ENCODE measurements at places on chromosomes 3 and 15.

- no peak for DNase-seq
These were observed 7.5 kb downstream of the IDH3A start for GRCh38 chr15:78156653-78157052.

DNA sequence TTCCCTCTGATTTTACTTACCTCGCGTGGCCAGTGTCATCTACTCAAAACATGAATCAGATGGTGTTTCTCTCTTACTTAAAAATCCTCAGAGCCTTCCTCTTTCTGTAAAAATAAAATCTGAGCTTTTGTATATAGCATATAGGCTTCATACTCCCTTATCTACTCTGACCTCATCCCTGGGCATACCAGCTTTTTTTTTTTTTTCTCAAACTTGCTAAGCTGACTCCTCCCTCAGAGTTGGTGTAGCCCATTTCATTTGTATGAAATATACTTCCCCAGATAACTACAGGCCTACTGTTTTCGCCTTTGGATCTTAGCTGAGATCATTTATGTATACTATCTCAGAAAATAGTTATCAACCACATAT is 648.9 kb upstream of the ALCAM start:
- no peak for DNase-seq

DNA sequence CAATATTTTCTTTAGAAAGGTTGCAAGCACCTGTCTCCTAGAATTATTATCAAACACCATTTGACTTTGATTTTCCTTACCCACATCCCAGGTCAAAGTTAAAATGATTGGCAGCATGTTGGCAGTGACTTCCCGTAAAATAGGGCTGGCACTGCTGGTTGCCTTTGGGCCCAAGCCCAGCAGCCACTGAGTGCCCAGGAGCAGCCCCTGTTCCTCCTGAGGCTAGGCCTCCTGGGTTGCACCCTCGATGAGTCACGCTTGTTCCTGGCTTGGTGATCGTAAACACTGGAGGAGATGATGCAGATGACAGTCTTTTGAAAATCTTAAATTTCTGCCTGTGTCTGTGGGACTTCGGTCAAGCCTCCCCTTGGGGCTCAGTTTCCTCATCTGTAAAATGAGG is 290.0 kb downstream of the TLE3 start:
- DNase-seq: no peak

DNA sequence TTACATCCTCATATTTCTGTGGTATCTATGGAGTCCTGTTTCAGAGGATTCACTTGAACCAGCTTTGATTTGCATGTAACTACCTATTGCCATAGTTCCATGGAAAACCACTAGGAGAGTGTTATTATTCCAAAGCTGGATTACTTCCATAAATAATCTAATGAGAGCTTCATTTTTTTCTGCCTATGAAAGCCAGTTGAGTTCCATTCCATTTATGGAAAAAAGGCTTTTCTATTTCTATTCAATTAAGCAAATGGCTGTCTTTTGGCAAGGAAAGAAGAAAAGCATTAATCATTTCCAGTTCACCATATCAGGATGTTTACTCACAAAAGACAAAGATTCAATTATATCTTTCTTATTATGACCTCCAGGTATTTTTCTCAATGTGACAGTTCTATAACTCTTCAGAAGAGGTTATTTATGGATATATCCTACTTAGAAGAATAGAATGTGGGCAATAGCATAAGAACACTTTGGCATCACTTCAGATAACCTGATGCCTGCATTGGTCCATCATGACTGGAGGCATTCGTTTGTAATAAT is 259.9 kb upstream of the ZPLD1 start:
- no peak for DNase-seq

GRCh38 chr15:57945616-57946015 is 119.9 kb downstream of the ALDH1A2 start:
- no peak for DNase-seq

DNA sequence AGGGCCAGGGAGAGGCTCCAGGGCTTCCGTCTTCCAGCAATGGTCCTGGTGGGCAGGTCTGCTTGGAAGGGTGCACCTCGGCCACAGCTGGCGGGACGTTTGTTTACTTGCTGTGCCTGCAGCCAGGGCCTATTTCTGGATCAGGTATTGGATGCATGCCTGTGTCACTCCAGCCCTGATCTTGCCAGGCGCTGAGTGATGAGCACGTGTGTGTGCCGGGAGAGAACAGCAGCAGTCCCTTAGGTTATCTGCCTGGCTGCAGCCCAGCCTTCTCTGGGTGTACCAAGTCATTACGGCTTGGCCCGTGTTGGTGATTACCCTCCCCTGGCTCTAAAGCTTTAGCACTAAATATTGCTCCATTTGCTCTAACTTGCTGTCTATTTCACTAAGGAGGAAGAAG is 14.9 kb downstream of the CCDC32 start:
- DNase-seq: no peak

GRCh38 chr15:89550427-89550826 is 24.8 kb upstream of the TICRR start:
- no peak for DNase-seq

- no peak for DNase-seq
These were observed 10.0 kb downstream of the TMEM62 start for GRCh38 chr15:43143203-43143941.

DNA sequence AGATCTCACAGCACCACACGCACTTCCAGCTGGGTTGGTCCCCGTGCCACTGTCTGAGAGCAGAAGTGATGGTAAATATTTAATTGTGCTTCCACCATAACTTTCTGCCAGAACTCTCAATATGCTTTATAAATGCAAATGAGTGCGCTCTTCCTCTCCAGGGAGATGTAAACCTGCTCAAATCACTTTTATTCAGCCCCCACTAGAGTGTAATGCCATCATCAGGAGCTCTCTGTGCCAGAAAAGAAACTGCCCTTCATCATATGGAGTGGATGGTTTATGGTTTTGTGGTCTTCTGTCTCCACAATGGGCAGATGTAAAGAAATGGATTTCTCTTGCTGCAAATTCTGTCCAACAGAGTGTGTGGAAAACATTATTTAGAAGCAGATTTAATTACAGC is 127.0 kb downstream of the EPHB1 start:
- DNase-seq: peak; percentile 32

GRCh38 chr3:23991683-23992628 is 46.9 kb downstream of the NR1D2 start:
- peak; percentile 70 for DNase-seq

GRCh38 chr3:168616915-168617314 is 521.2 kb upstream of the GOLIM4 start:
- DNase-seq: no peak

DNA sequence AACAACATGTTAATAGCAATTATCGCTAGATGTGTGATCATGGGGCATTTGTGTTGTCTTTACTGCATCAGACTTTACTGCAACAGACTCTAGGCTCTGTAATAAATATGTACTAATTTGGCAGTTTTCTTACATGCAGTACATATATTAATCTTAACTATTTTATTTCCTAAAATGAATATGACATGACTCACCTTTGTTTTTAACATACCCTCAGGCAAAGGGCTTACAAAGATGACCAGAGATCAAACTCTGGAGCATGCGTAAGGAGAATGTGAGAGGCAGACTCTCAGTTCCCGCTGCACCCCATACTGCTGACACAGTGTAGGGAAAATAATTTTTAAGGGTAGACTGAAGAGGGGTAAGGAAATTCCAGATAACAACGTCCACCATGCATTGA is 7.2 kb upstream of the FAM174B start:
- DNase-seq: no peak

DNA sequence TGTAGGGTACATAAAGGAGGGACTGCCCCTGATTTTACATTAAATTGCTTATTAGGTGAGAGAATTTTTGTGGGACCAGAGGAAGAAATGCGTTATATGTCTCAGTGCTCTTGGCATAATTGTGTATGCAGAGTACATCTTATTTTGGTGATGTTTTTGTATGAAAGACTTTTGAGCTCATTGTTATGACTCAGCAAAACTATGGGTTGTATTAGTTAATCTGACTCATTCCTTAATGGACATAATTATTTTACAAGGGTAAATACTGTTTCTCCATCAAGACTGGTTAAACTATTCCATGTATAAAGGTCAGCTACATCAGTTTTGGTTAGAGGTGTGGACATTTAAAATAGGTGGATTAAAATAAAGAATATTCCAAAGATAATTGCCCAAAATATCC is 156.8 kb downstream of the ALCAM start:
- no peak for DNase-seq

- no peak for DNase-seq
These were observed 2.0 kb downstream of the LYSMD2 start for GRCh38 chr15:51735228-51736010.

GRCh38 chr15:52326756-52327155 is 31.2 kb upstream of the MYO5C start:
- DNase-seq: no peak

GRCh38 chr3:181330821-181331563 is 341.5 kb upstream of the DNAJC19 start:
- no peak for DNase-seq

GRCh38 chr3:98766924-98767323 is 3.8 kb downstream of the ST3GAL6 start:
- DNase-seq: no peak

DNA sequence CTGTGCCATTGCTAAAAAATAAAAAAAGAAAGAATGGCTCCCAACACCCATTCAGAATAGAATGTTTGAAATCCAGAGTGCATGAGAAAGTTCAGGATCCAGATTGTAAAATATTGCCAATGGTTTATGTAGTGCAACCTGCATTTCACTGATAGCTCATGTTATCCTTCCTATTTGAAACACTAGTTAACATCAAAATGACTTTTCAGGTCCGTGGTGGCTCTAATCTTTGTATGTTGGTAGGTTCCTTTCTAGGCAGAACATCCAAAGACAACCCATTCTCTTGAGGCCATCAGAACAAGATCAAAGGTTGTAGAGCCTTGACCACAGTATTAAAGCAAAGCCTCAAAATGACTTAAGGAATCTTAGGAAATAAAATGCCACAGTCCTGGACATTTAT is 51.0 kb downstream of the PLCL2 start:
- DNase-seq: no peak

DNA sequence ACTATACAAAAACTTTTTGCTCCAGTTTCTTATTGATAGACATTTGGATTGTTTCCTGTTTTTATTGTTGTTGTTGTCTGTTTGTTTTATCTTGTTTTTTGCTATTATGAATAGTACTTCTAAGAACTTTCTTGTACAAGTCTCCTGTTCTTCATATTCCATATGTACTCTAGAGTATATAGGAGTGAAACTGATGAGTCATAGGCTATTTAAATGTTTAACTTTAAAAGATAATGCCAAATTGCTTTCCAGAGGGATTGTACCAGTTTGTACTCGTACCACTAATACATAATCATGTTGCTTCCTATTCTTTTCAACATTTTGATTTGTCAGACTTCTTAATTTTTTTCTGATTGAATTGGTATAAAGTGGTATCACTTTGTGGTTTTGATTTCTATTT is 19.6 kb downstream of the LRRC49 start:
- DNase-seq: no peak

DNA sequence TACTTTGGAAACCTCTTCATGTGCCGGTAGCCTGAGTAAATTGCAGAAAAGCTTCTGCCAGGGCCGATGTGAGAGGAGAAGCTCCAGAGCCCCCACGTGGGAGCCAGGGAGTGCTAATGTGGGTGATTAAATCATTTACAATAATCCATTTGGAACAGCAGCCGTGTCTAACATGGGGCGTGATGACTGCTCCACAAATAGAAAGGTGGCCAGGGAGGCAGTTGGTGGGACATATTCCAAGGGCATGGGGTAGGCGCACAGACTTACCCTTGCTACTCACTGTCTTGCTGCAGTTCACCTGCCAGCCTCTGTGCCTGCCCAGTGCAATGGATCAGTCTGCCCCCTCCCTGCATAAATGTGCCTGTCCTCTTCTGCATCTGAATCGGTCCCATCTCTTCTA is 39.3 kb upstream of the INSYN1 start:
- DNase-seq: no peak

GRCh38 chr15:51849860-51850259 is 20.4 kb downstream of the TMOD3 start:
- DNase-seq: no peak

DNA sequence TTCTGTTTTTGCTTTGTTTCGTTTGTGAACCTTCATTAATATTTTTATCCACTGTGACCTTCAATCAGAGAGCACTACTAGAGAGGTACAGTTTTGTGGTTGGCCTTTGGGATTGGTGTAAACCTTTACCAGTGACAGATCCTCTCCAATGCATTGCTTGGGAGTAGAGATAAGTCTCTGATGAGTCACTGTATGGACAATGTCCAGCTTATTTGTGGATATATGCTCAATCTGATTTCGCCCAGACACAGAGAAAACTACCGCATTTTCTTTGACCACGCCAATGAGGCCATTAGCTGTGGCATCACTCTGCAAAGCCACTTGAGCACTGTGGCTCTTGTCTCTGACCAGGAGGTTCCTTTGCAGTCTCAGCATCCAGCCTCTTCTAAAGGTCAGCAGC is 964.7 kb downstream of the TUSC7 start:
- DNase-seq: no peak

- no peak for DNase-seq
These were observed 10.6 kb downstream of the MELTF start for GRCh38 chr3:197019021-197019420.

DNA sequence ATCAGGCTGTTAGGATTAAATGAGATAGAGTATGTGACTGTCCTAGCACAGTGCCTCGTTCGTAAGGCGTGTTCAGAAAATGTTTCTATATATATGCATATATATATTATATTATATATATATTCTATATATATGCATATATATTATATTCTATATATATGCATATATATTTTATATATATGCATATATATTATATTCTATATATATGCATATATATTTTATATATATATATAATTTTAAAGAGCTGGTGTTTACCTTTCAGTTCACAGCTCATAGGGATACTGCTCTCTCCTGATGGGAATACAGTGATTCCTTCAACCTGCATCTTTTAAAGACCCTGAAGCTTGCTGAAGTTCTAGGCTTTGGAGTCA is 702 bp downstream of the NDUFB4 start:
- no peak for DNase-seq

GRCh38 chr3:140347151-140347550 is 330.7 kb upstream of the TRIM42 start:
- no peak for DNase-seq

DNA sequence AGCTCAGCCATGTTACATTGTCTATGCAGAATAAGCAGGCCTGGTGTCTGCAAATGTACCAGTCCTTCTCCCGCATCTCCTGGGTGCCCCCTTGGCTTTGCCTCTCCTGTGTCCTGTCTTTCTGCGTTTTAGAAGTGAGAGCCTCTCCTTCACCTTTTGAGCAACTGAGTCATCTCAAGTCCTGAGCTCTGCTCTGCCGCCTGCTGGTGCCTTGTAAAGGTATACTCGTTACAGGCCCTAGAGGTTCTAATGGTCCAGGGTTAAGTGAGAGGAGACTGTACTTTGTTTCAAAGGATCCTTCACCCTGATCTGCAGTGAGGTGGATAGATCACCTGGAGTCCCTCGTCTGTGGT is 12.6 kb downstream of the GHRL start:
- DNase-seq: no peak

- no peak for DNase-seq
These were observed 163.6 kb upstream of the UMPS start for GRCh38 chr3:124566701-124567100.

DNA sequence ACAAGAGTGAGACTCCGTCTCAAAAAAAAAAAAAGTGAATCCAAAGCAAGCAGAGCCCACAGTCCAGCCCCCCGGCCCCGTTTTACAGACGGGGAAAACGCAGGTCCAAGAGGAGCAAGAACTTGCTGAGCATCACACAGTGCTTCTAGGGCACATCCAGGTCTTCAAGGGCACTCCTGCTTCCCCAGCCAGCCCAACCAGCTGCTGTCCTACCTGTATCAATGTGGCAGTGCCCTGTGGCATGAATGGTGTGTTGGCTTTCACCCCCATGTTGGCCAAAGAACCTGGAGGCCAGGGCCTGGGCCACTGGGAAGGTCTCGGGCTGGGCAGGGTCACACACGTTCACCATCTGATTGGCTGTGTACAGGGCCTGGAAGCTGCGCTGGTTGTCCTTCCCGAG is 4.6 kb downstream of the MAN2C1 start:
- DNase-seq: no peak

Measured in NCI-H2107 (cell line).